HFFc6 (cell line): ENCODE measurements at places on chromosomes 2 and 18. TPM values are rescaled to one million over a fixed set of nuclear protein-coding genes. Genes with fewer than 3 reads are reported as not detected.

The CRYGD gene
- total RNA-seq = not detected in 3 replicates

The GALR1 gene
- total RNA-seq = not detected in 3 replicates

The MOGAT1 gene
- not detected in 3 replicates for total RNA-seq

The SDC1 gene
- 80.9 to 131 TPM (median 95.8 TPM) in 3 replicates for total RNA-seq

The ARID5A gene
- total RNA-seq = 10.1 to 14.1 TPM (median 11.7 TPM) in 3 replicates

The HES6 gene
- 0.68 and 0.91 TPM in 2 replicates for total RNA-seq

The HMSD gene
- not detected in 3 replicates for total RNA-seq
